ENCODE measurements at places on chromosomes 12 and 14.

DNA sequence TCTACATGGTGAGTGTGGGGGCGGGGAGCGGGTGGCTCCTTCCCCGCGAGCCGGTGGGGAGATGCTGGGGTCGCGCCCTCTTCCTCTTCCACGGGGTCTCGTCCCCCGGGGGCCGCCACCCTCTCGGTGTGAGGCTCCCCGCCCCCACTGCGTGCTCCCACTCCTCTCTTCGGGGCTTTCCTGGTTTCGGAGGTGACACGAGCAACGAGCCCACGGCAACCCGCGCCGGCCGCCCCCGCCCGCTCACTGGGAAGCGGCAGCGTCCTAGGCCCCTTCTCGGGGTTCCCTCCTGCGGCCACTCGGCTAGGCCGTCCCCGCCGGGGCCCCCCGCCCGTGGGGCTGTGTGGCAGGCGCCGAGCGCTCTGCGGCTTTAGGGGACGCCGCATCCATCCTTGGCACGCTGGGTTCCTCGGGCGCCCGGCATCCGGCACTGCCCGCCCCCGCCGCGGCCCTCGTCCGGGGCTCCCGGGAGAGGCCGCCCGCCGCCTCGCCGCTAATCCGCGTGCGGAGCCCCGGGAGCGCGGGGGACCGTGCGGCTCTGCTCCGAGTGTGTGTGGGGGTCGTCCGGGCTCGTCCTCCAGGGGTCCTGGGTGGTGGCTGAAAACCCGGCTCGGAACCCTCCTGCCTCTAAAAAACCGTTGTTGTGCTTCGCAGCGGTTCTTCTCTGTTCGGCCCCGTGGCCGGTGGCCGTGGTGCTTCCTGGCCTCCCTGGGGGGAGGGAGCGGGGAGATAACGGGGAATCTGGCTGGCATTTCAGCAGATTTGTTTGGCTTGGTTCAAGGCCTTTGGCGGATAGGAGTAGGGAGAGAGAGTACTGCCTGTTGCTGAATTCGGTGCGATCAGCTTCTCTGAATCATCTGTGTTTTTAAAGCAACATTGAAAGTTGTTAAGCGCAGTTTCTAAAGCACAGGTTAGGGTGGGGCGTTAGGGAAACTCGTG lies 1.0 kb downstream of the PCNX1 start:
- no peak for DNase-seq

GRCh38 chr14:68891851-68892660 lies 87.0 kb downstream of the ACTN1 start:
- no peak for DNase-seq

- DNase-seq, result no peak
These were observed 96.9 kb downstream of the NPAS3 start for GRCh38 chr14:33035416-33036194.

DNA sequence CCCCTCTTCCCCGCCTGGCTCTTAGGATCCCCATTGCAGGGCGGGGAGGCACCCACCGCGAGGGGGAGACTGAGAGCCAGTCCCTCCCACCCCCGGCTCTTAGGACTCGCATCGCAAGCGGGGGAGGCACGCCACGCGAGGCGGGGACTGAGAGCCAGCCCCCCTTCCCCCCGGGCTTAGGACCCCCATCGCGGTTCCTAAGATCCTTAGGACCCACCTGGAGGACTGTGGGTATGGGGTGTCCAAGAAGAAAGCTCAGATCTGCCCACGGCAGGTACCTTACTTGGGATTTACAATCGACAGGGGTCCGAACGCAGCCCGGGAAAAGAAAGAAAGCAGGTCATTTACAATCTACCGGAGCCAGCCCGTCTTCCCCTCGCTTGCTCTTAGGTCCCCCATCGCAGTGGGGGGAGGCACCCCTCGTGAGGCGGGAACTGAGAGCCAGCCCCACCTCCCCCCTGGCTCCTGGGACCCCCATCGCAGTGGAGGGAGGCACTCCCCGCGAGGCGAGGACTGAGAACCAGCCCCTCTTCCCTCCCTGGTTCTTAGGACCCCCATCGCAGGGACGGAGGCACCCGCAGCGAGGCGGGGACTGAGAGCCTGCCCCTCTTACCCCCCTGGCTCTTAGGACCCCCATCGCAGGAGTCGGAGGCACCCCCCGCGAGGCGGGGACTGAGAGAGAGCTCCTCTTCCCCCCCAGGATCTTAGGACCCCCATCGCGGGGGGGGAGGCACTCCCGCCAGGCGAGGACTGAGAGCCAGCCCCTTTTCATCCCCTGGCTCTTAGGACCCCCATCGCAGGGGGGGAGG lies 43.7 kb downstream of the DDX11 start:
- DNase-seq, result peak; percentile 52

DNA sequence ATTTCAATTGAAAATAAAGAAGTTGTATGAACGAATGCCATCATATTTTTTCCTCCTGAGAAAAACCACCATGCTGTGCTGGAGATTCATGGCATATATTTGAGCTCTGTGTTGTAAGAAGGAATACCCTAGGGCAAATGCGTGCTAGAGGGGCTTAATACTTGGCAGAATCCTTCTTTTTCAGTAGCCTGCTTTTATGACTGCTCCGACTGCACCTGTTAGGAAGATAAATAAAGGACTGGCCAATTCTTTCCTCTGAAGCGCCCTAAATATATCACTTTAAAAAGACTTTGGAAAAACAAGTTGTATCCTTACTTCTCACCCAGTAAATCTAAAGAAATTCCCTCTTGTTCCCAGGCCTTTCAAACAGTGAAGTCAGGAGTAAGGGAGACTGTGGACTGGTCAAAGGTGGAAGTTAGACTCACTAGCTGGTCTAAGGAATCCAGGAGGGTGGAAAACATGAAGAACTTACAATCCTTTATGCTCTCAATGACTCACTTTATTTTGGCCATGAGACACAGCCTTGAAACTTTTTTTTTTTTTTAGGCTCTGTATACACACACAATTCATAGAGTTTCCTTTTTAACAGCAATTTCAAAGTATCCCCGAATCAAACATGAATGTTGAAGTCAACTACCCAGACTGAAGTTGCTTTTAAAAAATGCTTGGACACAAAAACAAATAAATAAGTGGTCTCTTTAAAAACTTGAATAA lies 5.2 kb downstream of the MYBPC1 start:
- no peak for DNase-seq

GRCh38 chr12:2306012-2306411 lies 253.2 kb downstream of the CACNA1C start:
- DNase-seq, result no peak

GRCh38 chr14:100562751-100563150 lies 24.5 kb downstream of the BEGAIN start:
- no peak for DNase-seq

DNA sequence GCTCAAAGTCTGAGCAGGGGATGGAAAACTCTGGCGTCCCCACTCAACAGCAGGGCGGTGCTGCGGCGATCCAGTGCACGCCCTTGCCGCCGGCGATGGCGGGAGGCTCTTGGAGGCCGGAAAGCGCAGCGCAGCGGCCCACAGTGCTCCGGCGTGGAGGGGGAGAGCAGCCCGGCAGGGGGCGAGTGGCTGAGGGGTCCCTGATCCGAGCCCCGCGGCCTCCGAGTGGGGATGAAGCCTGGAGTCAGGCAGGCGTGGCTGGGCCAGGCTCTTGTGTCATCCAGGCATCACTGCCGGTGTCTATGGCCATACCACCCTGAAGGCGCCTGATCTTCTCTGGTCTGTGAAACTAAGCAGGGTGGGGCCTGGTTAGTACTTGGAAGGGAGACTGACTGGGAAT lies 183.1 kb downstream of the ALG10 start:
- no peak for DNase-seq

- no peak for DNase-seq
These were observed 106.7 kb downstream of the KIF26A start for GRCh38 chr14:104245075-104245474.

- DNase-seq, result no peak
These were observed 479.8 kb downstream of the ZFP36L1 start for GRCh38 chr14:68312884-68313610.

- DNase-seq, result no peak
These were observed 139.7 kb downstream of the PRIMA1 start for GRCh38 chr14:93648440-93649168.

GRCh38 chr14:96925422-96925821 lies 128.2 kb downstream of the VRK1 start:
- DNase-seq, result no peak

DNA sequence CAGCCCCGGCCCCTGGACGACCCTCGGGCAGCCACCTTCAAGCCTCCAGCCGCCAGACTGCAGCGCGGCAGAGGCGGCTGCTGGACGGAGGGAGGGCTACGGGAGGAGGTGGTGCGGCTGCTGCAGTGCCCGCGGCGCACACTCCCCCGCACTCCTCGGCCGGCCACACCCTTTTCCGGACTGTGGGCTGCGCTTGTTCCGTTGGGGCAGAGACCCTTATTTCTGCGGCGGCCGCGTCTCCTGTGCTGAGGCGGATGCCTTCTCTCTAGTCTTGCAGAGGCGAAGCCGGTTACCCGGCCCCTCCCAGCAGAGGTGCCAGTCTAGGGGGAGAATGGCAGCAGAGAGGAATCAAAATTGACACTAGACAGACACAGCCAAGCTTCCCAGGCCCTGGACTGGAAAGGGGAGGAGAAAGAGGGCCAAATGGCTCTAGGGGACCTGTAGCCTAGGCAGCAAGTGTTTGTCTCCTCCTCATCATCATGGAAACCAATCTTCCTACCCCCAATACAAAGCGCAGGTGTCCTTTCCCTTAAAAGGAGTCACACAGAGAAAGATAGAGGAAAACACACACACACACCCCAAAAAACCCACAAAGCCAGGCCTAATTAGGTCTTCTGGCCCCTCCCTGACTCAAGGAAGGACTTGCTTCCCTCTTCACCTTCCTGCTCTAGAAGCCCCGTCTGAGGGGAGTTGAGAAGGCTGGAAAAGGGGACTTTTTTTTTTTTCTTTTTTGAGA lies 1.3 kb downstream of the ESYT1 start:
- DNase-seq, result no peak

DNA sequence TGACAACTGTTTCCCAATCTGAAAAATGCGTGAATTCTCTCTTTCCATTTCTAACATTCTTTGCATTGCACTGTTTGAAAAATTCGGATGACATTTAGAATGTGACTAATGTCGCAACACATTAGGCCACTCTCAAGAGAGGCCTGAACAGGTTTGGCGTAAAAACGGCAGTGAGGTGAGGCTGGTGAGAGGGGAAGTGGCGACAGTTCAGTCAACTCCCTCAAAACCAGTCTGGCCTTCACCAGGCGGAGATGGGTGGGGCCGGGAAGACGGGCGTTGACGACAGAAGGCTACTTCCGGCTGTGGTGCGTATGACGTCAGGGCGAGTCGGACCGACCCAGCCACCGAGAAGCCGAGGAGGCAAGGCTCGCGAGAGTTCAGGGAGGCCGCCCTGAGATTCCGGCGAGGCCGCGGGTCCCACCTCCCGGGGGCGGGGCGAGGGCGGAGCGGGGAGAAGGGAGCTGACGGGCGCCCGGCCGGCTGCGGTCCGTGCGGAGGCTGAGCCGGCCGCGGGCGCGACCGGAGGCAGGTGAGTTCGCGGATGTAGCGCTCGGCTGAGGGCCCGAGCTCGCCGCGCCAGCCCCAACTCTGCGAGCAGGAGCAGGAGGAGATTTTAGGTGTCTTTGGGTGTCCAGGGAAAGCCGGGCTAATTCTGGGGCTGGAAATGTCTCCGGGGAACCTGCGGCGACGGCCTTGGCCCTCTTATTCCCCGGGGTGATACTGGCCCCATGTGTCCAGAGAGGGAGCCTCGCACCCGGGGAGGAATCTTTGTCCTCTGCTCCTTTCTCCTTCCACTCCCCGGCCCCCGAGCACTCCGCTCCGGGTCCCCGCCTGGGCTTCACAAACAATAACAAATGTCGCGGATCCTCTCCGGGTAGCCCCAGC lies at the start of gene STK38L:
STK38L (plus strand) TSS at position 483 of the 885 bp plus-strand sequence. CDS start 53,435 bp downstream, outside the sequence.
- peak; percentile 43 for DNase-seq

GRCh38 chr12:2575245-2575644 lies 219.5 kb upstream of the FKBP4 start:
- DNase-seq, result no peak

- no peak for DNase-seq
These were observed 50.7 kb upstream of the TMEM260 start for GRCh38 chr14:56528927-56529326.
